ENCODE measurements at places on chromosomes 4 and X. TPM values are rescaled to one million over a fixed set of nuclear protein-coding genes. Genes with fewer than 3 reads are reported as not detected.

Gene MTM1
- 2.4 TPM for polyA plus RNA-seq

Gene PARM1
- 19.7 TPM for polyA plus RNA-seq

Gene SUV39H1
- 1.4 TPM for polyA plus RNA-seq

Gene SHISA3
- polyA plus RNA-seq, result 14.9 TPM

Gene ARHGAP36
- not detected for polyA plus RNA-seq

Gene EVC
- polyA plus RNA-seq, result 0.97 TPM

Gene RNF128
- 0.01 TPM for polyA plus RNA-seq

Gene PPBP
- not detected for polyA plus RNA-seq

Gene SPATA18
- polyA plus RNA-seq, result 0.16 TPM

Gene TEX13D
- not detected for polyA plus RNA-seq

GRCh38 chr4:163493643-163494359 lies 689 bp upstream of the TMA16 start:
- peak; percentile 25 for DNase-seq

- no peak for DNase-seq
These were observed 8.3 kb upstream of the PDE6B start for GRCh38 chr4:616911-617643.

- DNase-seq, result no peak
These were observed 10.7 kb downstream of the GPRIN3 start for GRCh38 chr4:89296896-89297295.

GRCh38 chrX:49233887-49234555 lies 881 bp upstream of the CACNA1F start:
- no peak for DNase-seq

GRCh38 chr4:152528060-152528459 lies 7.8 kb downstream of the FBXW7 start:
- DNase-seq, result no peak

DNA sequence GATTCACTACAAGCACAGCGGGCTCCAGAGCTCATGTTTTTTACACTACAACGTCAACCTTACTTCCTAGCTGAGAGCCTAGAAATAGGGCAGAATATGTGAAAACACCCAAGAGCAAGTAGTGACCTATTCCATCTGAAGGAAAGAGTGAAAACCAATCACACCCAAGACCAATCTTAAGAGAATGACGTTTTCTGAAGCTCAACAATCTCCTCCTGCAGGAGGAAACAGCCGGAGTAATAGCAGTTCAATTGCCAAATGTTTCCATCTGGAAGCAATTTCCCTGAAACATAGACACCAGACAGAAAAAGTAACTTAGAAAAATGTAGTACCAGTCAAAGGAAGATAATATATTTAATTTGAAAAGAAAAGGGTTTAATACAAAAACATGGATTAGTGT lies 142.4 kb downstream of the ANXA5 start:
- DNase-seq, result no peak

- no peak for DNase-seq
These were observed 1.0 kb upstream of the RNF150 start for GRCh38 chr4:141133999-141134995.

GRCh38 chr4:98706200-98706813 lies 47.9 kb upstream of the TSPAN5 start:
- no peak for DNase-seq

GRCh38 chrX:24468245-24468644 lies 3.2 kb downstream of the PDK3 start:
- DNase-seq, result no peak

DNA sequence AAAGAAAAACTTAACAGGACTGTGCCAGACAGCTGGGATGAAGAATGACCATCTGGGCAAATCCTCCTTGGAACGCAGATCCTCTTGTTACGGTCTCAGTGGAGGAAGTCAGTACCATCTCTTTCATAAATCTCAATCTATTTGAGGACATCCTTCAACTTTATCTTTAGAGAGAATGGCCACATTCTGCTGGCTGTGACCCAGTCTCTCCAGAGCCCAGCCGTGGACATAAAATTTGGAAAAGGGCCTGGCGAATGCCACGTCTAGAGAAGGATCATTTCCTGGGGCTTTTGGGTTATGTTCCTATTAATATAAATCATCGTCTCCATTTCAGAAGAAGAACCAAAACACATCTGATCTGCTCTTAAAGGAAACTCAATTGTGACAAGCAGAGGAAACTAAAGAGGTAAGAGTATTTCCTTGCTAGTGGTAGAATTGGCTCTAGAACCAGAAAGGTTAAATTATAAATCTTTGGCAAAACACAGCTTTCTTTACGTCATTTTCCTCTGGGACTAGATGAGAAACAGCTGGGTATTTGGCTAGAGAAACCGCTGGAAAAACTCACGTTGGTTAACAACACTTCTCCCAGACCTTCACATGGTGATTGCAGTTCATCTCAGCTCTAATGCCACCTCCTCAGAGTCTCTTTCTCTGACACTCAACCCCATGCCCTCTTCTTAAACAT lies 164.7 kb downstream of the CHIC2 start:
- DNase-seq, result no peak

DNA sequence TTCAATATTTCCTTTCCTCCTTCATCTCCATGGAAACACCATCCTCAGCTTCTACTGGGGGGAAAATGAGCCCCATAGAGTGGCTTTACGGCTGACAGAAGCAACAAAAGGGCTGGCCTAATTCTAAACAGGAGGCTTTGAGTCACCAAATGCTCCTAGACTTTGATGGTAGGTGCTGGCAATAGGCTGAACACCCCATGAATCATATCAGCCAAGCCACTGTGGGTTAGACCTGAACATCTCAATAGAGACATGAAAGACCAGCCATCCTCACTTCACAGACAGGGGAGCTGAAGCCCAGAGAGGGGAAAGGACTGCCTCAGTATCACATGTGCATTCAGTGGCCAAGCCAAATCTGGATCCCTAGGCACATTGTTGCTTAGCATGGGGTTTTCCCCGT lies 107.6 kb downstream of the AMER1 start:
- no peak for DNase-seq

DNA sequence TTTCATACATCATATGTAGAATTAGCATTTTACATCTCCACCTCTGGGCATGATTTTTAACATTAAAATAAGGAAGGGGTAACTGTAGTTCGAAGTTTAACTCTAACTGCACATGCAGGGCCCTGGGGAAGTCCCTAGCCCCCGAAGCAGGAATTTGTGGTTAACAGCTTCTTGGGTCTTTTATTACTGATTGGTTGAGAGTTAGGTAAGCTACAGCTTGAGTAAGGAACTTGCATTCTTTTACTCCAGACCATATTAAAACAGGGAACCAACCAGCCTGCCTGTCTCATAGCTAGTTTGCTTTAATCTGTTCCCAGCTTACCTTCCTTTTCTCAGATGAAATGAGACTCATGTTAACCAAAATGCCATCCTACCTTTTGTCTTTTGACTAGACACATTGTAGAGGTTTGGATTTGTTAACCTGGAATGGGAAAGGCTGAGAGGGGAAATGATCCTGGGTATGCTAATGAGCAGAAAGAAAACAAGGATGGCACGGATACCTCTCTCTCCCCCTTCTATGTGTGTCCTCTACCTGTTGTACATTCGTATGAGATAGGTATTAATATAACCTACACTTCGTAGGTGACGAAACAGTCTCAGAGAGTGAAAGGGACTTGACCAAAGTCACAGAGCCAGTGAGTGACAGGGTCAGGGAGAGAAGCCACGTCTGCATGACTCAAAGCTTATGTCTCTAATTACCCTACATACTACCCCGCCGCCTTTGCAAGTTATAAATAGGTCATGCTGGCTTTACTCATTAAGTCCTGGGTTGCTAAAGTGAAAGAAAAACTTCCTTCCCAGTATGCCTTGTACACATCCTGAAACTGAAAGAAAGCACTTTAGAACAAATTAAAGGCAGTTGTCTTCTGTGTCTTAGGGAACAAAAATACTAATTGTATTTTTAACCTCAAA lies 119.5 kb upstream of the AFF2 start:
- no peak for DNase-seq

- DNase-seq, result no peak
These were observed 117.6 kb downstream of the CBR4 start for GRCh38 chr4:168892475-168892874.

DNA sequence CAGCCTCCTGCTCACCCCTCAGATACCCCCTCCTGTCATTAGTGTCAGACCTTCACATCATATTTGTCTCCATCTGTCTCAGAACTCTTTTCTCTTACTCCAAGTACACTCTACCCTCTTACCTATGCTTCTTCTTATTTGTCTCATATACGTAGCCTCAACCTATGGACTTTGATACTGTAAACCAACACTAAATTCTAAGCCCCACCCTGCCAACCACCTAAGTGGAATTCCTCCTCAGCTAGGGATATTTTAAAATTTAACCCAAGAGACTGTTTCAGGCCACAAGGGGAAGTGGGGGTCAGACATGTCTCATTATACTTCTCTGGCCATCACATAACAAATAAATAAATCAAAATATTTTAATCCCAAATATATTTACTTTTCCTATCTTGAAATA lies 778.1 kb upstream of the GRID2 start:
- DNase-seq, result no peak

DNA sequence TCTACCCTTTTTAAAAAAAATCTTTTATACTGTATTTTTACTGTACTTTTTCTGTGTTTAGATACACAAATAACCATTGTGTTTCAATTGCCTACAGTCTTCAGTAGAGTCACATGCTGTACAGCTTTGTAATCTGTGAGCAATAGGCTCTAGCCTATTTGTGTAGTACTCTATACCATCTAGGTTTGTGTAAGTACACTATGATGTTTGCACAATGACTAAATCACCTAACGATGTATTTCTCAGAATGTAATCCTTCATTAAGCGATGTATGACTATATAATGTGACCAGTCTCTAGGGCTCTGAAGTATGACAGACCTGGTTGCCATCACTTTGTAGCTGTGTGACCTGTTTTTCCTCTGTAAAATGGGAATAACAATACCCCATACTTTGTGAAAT lies 14.2 kb upstream of the DCAF4L1 start:
- DNase-seq, result no peak

- DNase-seq, result no peak
These were observed 164.8 kb upstream of the EMCN start for GRCh38 chr4:100682477-100683218.

DNA sequence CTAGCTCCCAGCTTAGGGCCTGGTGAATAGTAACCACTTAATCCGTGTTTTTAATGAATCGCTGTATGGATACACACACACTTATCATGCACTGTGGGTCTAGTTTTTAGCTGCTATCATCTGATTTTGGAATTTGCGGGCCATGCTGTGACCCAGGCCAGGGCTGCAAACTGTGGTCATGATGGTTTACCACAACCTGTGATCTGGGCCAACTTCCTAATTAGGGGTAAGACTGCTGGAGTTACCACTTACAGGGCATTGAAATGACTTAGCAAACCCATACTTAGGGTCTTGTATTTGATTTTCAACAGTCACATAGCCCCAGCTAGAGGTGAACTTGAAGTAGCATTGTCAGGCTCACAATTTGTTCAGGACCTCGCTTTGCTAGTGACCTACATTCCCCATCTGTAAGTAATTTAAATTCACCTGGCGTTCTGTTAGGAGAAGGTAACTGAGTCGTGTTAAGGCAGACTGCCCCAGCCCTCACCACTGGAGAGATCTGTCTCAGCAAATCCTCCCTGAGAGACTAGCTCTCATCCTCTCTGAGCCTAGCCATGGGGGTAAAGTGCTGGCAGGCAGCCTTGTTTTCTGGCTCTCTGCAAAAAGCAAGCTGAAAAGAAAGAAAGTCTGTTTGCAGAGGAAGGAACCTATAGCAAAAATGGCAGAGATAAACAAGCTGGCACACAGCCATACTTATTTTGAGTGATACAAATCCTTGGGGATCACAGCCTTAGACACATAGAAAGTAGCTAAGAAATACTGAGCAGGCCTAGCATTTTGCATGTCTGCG lies 33.8 kb upstream of the EGFL6 start:
- DNase-seq, result no peak

- no peak for DNase-seq
These were observed 375.2 kb downstream of the MAGEE1 start for GRCh38 chrX:76802708-76803107.

DNA sequence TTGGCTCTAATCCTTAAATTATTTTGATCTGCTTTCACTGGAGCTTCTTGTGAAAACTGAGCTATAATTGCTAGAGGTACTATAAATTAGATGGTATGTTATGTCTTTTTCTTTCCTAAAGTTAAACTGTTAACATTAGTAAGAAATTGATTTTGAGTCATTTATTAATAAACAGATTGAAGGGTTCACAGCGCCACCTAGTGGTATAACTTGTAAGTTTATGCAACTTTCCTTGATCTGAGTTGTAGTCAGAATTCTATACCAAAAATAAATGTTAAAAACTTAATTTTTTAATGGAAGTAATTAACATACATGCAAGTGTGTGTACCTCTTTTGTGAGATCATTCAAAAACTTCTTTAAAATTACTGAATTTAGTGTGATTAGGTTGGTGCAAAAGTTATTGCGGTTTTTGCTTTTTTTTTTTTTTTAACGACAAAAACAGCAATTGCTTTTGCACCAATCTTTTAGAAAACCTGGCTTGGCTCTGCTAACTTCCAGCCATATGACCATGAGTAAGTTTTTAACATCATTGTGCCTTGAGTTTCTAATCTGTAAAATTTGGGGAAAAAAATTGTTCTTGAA lies 151.5 kb downstream of the CENPC start:
- no peak for DNase-seq

GRCh38 chr4:183550345-183551093 lies 45.7 kb downstream of the ING2 start:
- DNase-seq, result no peak

DNA sequence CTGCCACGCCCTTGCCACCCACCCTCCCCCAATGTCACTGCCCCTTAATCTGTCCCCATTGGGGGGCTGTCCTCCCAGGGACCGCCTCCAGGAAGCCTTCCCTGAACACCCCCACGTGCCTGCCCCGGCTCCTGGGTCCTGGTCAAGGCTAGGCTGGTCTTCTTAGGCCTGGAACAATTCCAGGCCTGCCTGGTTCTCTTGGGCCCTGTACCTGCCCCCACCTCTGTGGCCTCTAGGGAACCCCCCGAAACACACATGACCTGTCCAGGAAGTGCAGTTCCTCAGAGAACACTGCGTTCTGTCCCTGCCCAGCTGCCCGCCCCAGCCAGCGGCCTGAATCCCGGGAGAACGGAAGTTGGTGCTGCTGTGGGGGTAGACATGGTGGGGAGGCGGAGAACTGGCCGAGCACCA lies 5.1 kb downstream of the MXD4 start:
- peak; percentile 25 for DNase-seq

DNA sequence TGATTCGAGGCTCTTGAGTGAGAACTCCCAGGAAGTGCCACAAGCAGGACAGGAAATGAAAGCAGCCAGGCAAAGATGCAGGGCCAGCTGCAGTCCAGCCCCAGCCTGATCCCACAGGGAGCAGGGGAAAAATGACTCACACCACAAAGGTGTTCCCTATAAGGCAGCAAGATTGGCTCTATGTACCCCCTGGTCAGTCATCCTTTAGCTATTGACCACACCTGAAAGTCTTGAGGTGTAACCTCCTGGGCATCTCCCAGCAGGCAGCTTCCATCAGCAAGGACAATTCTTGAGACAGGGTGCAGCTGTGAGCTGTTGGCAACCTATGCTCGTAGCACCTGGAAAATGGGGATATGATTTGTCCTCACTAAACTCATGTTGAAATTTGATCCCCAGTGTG lies 27.9 kb upstream of the EXOC1L start:
- DNase-seq, result no peak

- DNase-seq, result no peak
These were observed 89.9 kb downstream of the EFHC2 start for GRCh38 chrX:44253575-44253942.

- no peak for DNase-seq
These were observed 96.6 kb downstream of the EVC2 start for GRCh38 chr4:5611750-5612149.

GRCh38 chr4:95232358-95233156 lies 316.2 kb downstream of the UNC5C start:
- DNase-seq, result no peak

GRCh38 chr4:182973511-182973911 lies 56.3 kb upstream of the DCTD start:
- DNase-seq, result no peak

GRCh38 chr4:30753316-30753715 lies 33.1 kb downstream of the PCDH7 start:
- DNase-seq, result no peak
